Sigmoid colon (tissue), 7 donors: ENCODE measurements at places on chromosomes 6 and 20. TPM values are rescaled to one million over a fixed set of nuclear protein-coding genes. Genes with fewer than 3 reads are reported as not detected.

The NKX2-2 gene
- not detected for total RNA-seq

The ZKSCAN8 gene
- total RNA-seq, result 23.5 TPM

The PRPF6 gene
- 48.9 TPM for total RNA-seq

DNA sequence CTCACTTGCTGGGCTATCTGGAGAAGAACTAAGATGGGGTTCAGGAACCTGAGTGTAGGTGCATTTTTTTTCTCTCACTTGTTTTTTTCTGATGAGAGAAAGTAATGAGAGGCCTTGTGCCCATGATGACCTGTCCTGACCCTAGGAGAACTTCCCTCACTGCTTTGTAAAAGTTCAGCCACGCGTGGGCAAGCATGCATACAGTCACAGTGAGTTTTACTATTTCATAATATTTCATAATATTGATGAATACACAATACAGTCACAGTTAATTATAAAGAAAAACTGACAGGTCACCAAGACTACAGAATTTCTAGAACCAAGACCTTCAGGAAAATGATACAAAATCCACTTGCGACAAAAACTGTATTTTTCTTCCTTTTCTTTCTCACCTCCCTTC, 111.8 kb downstream of the MAP7 start:
- H3K36me3 ChIP-seq, result no peaks in the 10 kb centered on the region
- no peak for DNase-seq
- H3K27me3 ChIP-seq, result no peaks in the 10 kb centered on the region

GRCh38 chr6:15266423-15266996, 20.6 kb downstream of the JARID2 start:
- DNase-seq, result no peak
- no peak overlapping the region for H3K27ac ChIP-seq
- H3K27me3 ChIP-seq, result no peaks in the 10 kb centered on the region
- no peaks in the 10 kb centered on the region for H3K36me3 ChIP-seq

DNA sequence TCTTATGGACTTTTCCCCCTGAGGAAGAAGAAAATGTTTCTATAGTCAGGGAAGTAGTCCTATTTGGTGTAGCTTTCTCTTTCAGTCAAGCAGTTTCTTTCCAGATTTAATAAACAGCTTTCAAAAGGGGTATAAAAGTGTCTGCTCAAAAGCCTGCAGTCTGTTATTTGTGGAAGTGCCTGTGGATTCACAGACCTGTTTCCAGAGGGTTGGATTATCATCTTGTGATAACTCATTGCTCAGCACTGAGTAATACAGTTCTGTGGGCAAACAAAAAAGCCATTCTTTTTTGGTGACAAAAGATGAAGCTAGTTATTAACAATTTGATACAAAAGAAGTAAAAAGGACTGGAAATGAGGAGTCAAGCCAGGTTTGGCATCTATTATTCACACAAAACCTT, 358.2 kb upstream of the ID4 start:
- H3K36me3 ChIP-seq, result no peaks in the 10 kb centered on the region
- no peaks in the 10 kb centered on the region for H3K4me1 ChIP-seq
- H3K27me3 ChIP-seq, result no peaks in the 10 kb centered on the region

DNA sequence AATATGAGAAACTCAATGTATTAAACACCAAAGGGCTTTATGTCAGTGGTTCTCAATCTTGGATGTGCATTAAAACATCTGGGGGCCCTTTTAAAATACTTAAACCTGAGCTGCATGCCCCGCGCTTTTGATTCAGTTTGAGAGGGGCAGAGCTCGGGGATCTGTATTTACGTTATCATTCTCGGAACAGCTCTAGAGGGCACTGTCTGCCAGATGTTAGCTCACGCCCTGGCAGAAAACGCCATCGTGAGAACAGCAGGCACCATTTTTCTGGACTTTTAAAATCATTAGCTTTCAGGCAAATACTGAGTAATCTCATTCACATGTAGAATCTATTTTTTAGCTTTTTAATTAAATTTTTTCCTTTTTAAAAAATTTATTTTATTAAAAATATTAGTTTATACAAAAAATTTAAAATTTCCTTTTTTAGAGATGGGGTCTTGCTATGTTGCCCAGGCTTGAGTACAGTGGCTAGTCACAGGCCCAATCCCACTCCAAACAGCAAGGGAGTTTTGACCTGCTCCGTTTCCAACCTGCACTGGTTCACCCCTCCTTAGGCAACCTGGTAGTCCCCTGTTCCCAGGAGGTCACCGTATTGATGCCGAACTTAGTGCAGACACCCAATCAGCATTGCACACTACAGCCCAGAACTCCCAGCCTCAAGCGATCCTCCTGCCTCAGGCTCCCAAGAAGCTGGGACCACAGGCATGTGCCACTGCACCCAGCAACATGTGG, 30.0 kb upstream of the ZNF133 start:
- no peaks in the 10 kb centered on the region for H3K36me3 ChIP-seq
- H3K4me3 ChIP-seq, result no peak overlapping the region

DNA sequence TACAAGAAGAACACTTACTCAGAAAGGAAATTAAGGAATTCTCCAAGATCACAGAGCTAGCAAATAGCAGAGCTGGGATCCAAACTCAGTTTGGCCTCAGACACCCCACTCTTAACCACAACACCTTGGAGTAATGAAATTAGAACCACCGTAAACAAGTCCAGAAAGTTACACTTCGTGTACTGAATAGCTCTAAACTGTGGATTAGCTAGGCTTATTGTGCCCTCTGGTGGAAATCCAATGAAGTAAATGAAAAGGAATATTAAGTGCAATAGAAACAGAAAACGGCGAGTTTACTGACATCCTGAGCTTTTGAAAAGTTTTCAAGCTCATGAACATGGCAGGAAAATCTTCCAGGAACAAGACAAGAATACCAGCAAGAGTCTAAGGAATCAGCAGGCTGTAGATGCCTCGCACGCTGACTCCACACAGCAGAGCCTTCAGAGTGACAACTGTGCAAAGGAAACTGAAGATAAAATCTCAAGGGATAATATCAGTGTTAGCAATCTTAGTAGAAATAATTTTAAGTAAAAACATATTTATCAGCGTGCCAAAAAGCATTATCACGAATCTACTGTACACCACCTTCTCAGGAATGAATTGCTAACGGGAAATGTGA, 34.6 kb downstream of the FBXO5 start:
- H3K27ac ChIP-seq, result no peak overlapping the region
- H3K27me3 ChIP-seq, result no peaks in the 10 kb centered on the region
- H3K4me1 ChIP-seq, result no peaks in the 10 kb centered on the region
- no peak overlapping the region for H3K4me3 ChIP-seq
- no peak for DNase-seq
- H3K36me3 ChIP-seq, result no peaks in the 10 kb centered on the region
